ENCODE measurements at places on chromosomes 6 and 20. TPM values are rescaled to one million over a fixed set of nuclear protein-coding genes. Genes with fewer than 3 reads are reported as not detected.
A peak's percentile ranks its signal among the peaks of the same experiment; 100 is the strongest.

DNA sequence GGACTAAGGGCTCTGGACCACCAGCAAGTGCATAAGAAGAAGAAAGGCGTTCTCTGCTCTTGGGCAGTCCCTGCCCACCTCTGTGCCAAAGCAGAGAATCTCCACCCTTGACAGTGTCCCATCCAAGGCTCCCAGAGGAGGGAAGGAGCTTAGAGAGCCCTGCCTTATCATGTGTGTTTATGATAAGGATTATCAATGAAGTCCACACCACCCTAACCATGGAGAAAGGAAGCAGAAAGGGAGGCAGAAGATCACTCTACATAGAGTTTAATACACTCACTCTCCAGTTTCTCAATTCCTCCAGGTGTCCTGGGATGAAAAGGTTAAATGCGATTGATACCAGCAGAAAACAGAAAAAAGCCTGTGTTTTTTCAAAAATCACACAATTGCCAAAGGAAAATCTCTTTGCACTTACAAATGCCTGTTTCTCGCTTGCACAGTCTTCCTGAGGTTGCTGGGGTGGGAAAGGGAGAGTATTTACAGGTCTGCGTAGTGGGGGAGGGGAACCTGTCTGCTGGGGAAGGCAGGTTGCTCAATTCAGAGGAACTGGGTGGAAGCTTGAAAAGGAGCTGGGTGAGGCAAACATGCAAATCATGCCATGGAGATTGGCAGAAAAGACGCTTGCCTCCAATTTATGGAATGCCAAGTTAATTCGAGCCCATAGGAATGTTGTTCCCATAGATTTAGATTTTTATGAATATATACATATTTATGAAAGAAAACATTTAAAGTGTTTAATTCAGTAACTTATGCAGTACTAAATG, 104.0 kb downstream of the EYA2 start:
- DNase-seq: no peak

The SRMS gene
- total RNA-seq: not detected

DNA sequence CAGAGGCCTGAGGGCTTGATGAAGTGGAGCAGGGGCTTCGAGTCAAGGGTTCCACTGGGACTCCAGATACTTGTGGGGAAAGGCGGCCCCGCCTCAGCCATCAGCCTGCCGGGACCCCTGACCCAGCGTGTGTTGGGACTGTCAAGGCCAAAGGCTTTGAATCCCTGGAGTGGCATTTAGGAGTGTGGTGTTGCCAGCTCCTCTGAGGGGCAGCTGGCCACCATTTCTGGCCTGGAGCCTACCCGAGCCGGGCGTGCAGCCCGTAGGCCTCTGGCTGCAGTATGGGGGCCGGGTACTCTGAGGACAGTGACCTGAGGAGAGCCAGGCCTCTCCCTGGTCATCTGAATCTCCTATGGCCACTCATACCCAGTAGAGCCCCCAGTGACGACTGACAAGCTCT, 40.0 kb downstream of the RRBP1 start:
- no peak for DNase-seq

GRCh38 chr6:151044465-151045441, 179.3 kb downstream of the MTHFD1L start:
- DNase-seq: peak; percentile 77

DNA sequence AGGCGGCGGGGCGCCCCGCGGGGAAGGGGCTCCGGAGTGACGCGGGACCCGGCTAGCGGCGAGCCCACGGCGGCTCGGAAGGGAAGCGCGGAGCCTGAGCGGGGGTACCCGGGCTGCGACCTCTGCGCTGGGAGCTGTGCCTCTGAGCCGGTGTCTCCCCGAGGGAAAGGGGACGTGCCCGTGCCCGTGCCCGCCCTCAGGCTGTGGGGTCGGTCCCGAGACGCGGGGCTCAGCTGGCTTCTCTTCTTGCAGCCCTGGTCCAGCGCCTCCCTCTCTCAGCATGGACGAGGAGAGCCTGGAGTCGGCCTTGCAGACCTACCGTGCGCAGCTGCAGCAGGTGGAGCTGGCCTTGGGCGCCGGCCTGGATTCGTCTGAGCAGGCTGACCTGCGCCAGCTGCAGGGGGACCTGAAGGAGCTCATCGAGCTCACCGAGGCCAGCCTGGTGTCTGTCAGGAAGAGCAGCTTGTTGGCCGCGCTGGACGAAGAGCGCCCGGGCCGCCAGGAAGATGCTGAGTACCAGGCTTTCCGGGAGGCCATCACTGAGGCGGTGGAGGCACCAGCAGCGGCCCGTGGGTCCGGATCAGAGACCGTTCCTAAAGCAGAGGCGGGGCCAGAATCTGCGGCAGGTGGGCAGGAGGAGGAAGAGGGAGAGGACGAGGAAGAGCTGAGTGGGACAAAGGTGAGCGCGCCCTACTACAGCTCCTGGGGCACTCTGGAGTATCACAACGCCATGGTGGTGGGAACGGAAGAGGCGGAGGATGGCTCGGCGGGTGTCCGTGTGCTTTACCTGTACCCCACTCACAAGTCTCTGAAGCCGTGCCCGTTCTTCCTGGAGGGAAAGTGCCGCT, 686 bp downstream of the ZGPAT start:
- DNase-seq: peak; percentile 23

The PBOV1 gene
- total RNA-seq: not detected

DNA sequence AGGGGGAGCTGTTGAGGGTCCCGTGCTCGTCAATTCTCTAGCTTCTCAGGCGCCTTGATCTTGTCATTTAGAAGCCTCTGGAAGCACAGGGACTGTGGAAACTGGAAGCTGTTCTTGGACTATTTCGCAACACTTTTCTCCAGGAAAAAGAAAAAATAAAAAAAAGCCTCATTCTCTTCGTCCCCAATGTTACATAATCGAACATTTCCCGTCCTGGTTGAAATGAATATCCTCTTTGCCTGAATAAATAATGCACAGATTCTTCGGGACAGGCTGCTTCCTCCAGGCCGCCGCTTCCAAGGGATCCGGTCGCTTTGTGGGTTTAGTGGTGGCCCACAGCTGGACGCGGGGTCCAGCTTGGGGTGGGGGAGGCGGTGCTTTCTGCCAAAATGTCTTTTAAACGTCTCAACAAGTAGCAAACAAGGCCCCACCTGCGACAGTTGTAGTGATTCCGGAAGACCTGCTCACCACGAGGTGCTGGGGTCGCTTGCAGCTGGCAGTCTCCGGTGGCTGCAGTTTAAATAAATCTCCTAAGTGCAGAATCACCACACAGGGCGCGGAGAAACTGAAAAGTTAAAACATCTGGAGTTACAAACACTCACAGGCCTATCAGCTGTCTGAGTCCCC, 125.9 kb upstream of the ESR1 start:
- DNase-seq: peak; percentile 32

GRCh38 chr6:42257063-42257462, 39.4 kb upstream of the MRPS10 start:
- no peak for DNase-seq

DNA sequence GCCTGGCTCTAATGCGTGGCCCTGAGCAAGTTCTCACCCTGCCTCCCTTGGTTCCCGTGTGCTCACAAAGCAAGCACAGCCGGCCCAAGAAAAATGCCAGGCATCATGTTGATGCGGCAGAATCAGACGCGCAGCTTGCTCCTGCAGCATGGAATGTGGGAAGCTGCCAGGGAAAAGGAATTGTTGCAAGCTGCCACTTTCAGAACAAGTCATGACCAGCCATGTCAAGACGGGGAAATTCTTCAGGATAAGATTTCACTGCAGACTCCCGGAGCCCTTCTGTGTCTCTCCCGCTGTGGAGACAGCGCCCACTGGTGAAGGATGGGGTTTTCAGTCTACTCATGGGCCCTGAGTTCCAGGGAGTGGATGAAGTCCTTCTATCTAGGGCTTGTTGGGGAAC, 4.6 kb downstream of the DACT2 start:
- DNase-seq: no peak

DNA sequence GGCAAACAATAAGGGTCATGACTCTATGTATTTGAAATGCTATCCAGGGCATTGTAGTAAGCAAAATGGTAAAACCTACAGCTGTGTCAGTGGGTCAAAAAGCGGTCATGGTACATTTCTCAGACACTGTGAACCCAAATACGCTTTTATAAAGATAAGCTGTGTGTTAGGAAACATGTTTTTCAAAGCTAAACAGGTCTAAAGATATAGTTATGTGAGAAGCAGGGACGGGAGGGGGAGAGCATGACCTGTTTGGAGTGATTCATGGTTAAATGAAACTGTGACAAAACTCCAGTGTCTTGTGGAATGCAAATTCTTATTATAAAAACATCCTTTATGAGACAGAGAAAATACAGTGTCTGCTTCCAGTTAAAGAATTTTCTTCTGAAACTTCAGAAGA, 205.4 kb upstream of the BMP2 start:
- no peak for DNase-seq

GRCh38 chr20:45500022-45500421, 15.4 kb downstream of the SPINT3 start:
- DNase-seq: no peak

GRCh38 chr6:121794630-121795029, 359.2 kb downstream of the GJA1 start:
- DNase-seq: no peak

DNA sequence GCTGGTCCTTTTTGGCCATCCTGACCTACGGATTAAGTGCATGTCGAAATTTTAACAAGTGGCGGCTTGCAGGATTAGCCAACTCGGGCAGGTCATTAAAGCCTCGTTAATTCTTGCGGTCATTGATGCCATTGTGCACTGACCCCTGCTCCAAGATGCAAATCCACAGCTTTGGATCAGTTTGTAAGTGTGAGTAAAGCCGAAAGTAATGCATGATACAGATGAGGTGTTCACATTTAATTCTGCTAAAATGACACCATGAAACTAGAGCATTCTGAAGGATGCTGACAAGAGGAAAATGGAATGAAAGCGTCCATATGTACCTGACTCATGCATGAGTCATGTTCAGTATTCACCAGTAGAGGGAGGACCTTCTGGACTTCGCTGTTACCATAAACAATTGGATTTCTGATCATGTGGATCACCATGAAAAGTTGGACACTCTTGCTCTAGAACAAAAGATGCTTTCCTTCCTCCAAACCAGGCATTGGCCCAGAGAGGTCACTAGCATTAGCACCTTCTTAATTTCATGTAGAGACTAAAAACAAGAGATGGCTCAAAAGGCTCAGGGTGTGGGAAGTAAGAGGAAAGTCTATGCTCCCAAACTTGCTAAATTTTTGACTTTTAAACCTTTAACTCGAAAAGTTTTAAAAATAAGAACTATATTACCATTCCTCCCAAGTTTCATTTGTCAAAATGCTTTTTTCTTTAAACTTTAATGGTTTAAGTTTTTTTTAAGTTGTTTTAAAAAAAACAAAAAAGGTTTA, 48.0 kb downstream of the MUC22 start:
- DNase-seq: peak; percentile 34

- DNase-seq: no peak
These were observed 84.6 kb upstream of the SGK1 start for GRCh38 chr6:134402372-134402984.

- no peak for DNase-seq
These were observed 99.8 kb downstream of the SNX5 start for GRCh38 chr20:17868700-17869231.

The KHDC1 gene
- total RNA-seq: 2.0 TPM

GRCh38 chr6:28311139-28311823, 24.7 kb downstream of the ZSCAN31 start:
- DNase-seq: no peak

The BTNL2 gene
- total RNA-seq: not detected

The PPP1R18 gene
- 103 TPM for total RNA-seq

The MAN1A1 gene
- total RNA-seq: 78.6 TPM

DNA sequence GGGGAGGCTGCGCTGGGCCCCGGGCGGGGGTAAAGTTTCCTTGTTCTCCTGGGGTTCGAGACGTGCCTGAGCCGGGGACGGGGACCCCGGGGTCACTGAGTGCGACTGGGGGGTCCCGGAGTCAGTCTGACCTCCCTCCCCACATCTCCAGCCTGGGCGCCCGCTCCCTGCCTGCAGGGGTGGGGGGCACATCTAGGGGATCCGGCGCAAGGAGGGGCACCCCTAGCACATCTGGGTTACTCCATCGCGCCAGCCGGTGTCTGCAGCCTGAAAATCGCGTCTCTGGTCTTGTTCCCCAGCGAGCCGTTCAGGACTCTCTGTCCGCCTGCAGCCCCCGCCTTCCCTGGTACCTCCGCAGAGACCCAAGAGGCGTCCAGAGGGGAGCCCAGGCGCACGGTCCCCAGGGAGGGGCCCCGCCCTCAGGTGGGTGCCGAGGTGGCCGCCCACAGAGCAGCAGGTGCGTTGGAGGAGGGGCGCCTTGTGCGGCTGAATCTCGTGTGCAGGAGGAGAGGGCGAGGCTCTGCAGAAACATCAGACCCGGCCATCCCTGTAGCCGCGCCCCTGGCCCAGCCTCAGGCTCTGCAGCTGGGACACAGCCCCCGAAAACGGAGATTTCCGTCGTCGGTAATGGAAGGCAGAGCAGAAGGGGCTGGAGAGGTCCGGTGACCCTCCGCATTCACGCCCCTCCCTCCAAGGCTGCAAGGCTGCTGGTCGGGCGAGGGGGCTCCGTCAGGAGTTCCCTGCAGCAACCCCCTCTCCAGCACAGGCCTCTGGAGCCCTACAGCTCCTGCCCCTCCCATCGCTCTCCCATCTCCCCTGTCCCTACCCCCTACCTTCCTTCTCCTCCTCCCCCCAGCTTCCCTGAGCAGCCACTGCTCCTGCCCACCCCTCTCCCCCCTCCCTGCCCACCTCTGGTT, 628 bp upstream of the CHRNA4 start:
- DNase-seq: no peak

DNA sequence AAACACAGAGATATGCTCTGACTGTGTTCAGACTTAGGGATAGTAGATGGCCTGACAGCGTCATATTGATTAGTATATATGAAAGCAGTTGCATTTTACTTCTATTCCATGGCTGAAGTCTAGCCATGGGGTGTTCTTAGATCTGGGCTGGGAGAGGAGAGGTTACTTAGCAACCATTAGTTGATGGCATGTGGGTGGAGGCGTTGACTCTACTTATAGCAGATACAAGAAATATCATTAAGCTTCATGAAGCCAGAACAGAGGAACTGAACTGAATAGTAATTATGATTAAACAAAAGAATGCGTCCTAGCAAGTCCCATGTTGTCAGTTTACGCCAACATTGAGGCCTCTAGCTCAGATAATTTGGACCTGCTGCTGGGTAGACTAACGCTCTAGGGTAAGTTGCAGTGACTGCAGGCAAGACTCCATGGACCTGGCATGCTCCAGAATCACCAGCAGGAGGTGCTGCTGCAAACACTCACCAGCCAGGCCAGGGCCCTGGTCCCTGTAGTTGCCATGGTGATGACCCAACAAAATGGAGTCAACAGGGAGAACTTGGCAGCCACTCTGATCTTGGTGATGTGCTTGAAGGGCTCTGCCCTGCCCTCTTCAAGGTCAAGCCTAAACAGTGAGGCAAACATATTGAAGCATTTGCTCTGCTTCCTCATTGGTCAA, 477.3 kb downstream of the PREX1 start:
- DNase-seq: no peak
